Common myeloid progenitor, CD34-positive (primary cell): ENCODE measurements at places on chromosomes 11 and 22.

GRCh38 chr11:3623121-3623520 is 18.7 kb downstream of the ART5 start:
- DNase-seq, result no peak

DNA sequence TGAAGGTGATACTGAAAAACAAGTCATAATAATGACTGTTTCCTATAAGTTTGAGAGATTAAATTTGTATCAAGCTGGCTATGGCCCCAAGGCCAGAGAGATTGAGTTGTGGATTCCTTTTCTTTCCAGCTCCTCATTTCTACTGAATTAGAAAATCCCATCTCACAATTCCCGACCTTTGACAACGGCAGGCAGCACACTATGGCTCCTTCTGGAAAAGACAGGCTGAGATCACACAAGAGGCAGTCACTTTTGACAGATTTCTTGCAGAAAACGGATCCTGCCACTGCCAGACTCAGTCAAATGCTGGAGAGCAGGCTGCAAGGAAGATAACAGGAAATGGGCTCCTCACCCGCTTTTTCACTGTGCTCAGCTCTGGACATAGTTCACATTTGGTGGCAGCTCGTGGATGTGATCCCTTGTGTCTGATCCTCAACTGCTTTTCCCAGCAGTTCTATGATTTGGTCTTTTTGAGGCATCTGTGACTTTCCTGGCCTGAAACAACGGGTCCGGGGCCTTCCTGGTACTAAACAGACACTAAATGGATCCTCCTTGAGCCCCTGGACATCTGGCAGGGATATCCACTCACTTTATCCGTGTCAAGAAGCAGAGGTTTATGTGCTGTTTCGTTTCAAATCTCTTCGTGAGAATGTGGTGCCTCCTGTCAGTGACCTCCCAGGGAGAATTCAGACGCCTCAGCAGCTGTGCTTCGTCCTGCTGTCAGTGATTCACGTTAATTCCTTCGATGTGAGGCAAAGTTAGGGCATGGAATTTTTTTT is 26.1 kb upstream of the RTL6 start:
- DNase-seq, result no peak

- no peak for DNase-seq
Measured at GRCh38 chr11:57751176-57751575, 443 bp downstream of the BTBD18 start.

- no peak for DNase-seq
Measured at GRCh38 chr11:11288972-11289616, 64.0 kb downstream of the CSNK2A3 start.

DNA sequence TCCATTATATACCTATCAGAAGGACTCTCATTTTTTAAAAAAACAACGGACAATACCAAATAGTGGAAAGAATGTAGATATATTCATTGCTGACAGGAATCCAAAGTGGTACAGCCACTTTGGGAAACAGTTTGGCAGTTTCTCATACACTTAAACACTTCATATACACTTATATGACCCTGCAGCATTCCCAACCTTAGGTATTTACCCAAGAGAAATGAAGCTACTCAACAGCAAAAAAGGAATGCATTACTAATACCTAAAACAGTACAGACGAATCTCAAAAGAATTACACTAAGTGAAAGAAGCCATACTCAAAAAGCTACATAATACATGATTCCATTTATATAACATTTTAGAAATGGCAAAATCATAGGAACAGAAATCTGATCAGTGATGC is 51.5 kb downstream of the RBFOX2 start:
- no peak for DNase-seq

GRCh38 chr22:24329453-24329852 is 58.8 kb downstream of the SPECC1L start:
- DNase-seq, result no peak

DNA sequence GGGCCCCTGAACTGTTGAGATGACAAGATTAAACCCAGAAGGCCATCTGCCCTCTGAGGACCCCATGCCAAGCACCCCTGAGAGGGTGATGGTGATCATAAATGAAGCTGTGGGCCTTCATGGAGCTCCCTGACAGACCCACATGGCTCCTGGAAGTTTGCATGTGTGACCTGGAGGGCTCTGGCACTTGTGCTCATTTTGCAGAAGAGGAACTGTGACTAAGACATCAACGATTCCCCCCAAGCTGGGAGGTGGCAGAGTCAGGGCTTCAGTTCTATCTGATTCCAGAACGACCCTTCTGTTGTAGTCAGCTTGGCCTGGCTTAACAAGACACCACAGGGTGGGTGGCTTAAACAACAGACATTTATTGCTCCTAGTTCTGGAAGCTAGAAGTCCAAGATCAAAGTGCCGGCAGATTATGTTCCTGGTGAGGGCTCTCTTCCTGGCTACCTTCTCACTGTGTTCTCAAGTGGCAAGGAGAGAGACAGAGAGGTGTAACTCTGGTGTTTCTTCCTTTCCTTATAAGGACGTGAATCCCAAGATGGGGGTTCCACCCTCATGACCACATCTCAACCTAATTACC is 46.4 kb upstream of the CD82 start:
- DNase-seq, result no peak

- no peak for DNase-seq
Measured at GRCh38 chr11:46437122-46437689, 45.6 kb upstream of the CHRM4 start.

- DNase-seq, result no peak
Measured at GRCh38 chr11:59810911-59811259, 307 bp upstream of the MRPL16 start.
